Esophagus squamous epithelium (tissue), 5 donors: ENCODE measurements at places on chromosomes 1 and 21.

DNA sequence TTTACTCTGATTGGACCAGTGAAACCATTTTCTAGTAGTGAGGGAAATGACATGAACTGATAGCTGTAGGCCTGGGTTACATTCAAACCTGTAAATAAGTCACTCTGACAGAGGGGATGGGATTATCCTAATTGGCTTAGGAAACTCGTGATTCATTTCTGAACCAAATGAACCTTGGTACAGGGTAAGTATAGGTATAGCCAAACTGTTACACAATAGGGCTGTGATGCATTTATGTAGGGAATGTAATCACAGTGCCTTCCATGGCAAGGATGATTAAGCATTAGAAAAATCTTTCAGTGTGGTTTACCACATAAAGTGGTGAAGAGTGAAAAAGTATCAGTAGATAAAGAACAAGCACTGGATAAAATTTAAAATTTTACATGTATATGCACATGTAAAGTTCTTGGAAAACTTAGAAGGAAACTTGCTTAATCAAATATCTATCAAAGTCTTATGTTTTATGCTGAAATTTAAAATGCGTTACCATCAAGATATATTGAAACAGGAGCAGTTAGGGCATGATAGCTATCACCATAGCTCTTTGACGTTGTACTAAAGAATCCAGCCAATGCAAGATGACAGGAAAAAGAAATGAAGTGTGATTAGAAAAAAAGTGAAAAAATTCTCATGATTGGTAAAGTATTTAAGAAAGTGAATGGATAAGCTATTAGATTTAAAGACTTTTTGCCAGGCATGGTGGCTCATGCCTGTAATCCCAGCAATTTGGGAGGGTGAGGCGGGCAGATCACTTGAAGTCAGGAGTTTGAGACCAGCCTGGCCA lies 63.0 kb downstream of the RABGAP1L start:
- DNase-seq = no peak
- H3K36me3 ChIP-seq = peaks cover 22% of the 10 kb centered on the region
- no peaks in the 10 kb centered on the region for H3K27me3 ChIP-seq
- no peak overlapping the region for H3K4me3 ChIP-seq

- no peaks in the 10 kb centered on the region for H3K36me3 ChIP-seq
- no peak for DNase-seq
- H3K4me1 ChIP-seq = peaks cover 7% of the 10 kb centered on the region
- H3K27ac ChIP-seq = no peak overlapping the region
- H3K4me3 ChIP-seq = no peak overlapping the region
Measured at GRCh38 chr1:61570191-61570590, 154.8 kb downstream of the TM2D1 start.

GRCh38 chr1:221638595-221638994 lies 103.3 kb downstream of the DUSP10 start:
- no peaks in the 10 kb centered on the region for H3K36me3 ChIP-seq
- H3K4me1 ChIP-seq = no peaks in the 10 kb centered on the region
- no peaks in the 10 kb centered on the region for H3K27me3 ChIP-seq
- no peak overlapping the region for H3K4me3 ChIP-seq

DNA sequence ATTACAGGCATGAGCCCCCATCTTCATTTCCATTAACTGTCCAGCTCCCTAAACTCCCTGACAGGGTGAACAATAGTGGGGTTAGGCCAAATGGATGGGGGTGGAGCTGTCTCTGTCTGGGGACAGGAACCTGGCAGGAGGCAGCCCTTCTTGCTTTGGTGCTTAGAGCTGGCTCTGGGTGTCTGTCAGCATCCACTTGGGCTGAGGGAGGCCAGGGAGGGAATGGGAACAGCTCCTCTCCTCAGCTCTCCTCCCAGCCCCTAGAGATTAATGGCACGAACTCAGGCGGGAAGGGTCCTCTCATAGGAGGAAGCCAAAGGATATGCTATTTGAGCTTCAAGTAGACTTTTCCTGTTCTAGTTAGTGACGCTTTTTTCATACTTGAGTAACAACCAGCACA lies 11.1 kb upstream of the ETV3L start:
- peaks cover 78% of the 10 kb centered on the region for H3K27me3 ChIP-seq
- no peak overlapping the region for H3K4me3 ChIP-seq
- H3K27ac ChIP-seq = no peak overlapping the region
- H3K36me3 ChIP-seq = no peaks in the 10 kb centered on the region
- H3K4me1 ChIP-seq = peaks cover 9% of the 10 kb centered on the region
- DNase-seq = no peak

GRCh38 chr1:174367892-174368291 lies 79.9 kb upstream of the GPR52 start:
- no peak for DNase-seq
- H3K36me3 ChIP-seq = no peaks in the 10 kb centered on the region
- no peak overlapping the region for H3K4me3 ChIP-seq
- no peaks in the 10 kb centered on the region for H3K27me3 ChIP-seq
- no peak overlapping the region for H3K27ac ChIP-seq
